Stimulated activated CD4-positive, alpha-beta T cell treated with anti-CD3 and anti-CD28 coated beads, Interleukin-15, amount 100 ng/mL, for 24 hours (primary cell): ENCODE measurements at places on chromosomes 2 and 18.

DNA sequence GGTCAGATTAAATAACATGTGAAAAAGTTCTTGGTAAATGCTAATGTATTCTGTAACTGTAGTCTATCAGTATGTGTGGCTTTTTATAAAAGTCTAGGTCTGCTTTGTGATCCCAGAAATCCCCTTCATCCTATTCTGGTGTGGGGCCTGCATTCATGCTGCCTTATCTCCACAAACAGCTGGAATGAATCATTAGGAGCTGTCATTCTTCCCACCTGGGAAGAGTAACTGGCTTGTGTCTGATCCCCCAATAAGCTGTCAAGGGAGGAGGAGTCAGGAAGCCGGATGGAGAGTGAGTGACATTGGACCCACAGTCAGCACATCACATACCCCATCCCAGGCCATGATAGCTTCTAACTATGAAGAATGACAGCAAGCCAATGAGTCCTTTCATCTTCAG lies 81.1 kb upstream of the EPHA4 start:
- no peak for DNase-seq

GRCh38 chr18:5884375-5884774 lies 10.9 kb downstream of the TMEM200C start:
- DNase-seq: no peak

- no peak for DNase-seq
These were observed 119.6 kb downstream of the FAM210A start for GRCh38 chr18:13606604-13607254.

DNA sequence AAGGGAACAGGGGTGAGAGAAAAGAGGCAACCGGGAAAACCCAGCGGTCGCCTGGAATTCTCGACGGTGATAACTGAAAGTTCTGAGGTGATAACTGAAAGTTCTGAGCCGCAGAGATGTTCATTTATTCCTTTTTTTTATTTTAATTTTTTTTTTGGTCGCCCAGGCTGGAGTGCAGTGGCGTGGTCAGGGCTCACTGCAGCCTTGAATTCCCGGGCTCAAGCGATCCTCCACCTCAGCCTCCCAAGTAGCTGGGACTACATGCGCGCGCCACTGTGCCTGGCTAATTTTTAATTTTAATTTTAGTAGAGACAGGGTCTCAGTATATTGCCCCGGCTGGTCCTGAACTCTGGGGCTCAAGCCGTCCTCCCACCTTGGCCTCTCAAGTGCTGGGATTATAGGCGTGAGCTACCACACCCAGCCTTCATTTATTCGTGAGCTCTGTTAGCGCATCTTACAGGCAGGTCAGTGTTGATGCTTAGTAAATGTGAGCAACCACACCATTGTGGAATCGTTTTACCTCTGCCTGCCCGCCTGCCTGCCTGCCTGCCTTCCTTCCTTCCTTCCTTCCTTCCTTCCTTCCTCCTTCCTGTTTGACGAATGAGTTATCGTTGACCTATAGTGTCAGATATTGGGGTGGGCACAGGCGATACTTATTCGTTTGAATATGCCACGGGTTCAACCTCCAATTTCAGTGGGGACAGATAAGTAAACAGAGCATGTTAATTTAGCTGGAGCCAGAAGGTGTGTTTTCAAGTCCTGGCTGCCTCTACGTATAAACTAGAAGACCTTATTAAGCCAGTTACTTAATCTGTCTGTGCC lies 557 bp upstream of the E2F6 start:
- no peak for DNase-seq

GRCh38 chr2:217040099-217040498 lies 180.2 kb upstream of the TNP1 start:
- no peak for DNase-seq
